ENCODE measurements at places on chromosomes 1 and 21.

DNA sequence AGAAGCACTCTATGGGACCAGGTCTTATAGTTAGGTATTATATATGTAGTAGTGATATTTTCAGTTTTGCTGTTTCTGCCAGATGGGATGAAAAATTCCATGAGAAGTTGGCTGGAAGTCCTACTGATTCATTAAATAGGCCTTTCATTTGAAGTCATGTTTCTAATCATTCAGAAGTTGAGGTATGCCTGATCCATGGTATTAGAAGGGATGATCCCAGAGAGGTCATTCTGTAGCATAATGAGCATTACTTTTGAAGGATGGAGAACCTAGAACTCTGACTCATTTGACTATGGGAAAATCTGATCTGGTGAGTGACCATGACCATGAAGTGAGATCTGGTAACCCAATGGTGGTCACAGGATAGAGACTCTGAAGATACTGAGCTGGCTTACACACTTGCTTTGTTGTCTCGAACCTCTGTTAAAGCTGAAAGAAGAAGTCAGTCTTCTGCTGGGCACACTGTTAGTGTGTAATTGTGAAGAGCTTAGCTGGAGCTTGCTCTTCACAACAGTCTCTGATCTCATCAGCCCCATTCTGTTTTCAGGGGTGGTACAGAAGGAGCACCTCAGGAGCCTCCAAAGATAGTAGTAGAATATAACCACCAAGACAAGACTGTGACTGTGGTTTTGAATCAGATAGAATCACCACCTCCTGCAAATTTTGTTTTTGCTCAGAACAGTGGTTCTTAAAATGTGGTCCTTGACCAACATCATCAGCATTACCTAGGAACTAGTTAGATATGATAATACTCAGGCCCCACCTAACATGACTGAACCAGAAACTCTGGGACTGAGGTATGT is 9.0 kb downstream of the MGST3 start:
- no peak for DNase-seq

GRCh38 chr1:18652791-18653190 is 22.1 kb downstream of the PAX7 start:
- no peak for DNase-seq

DNA sequence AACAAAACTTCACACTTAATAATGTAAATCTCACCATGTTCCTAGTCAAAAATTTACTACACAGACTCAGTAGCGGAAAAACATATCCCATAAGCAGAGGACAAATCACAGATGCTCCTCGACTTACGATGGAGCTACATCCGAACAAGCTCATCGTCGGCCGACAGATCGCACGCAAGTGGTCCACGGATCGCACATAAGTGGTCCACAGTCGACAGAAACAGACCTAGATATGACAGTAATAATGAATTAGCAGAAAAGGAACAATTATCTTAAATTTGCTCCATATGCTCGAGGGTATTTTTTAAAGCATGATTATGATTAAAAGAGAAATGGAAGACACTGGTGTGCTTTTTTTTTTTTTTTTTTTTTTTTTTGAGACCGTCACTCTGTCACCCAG is 36.3 kb downstream of the WDR4 start:
- no peak for DNase-seq

GRCh38 chr1:9724706-9725476 is 73.4 kb downstream of the PIK3CD start:
- no peak for DNase-seq

DNA sequence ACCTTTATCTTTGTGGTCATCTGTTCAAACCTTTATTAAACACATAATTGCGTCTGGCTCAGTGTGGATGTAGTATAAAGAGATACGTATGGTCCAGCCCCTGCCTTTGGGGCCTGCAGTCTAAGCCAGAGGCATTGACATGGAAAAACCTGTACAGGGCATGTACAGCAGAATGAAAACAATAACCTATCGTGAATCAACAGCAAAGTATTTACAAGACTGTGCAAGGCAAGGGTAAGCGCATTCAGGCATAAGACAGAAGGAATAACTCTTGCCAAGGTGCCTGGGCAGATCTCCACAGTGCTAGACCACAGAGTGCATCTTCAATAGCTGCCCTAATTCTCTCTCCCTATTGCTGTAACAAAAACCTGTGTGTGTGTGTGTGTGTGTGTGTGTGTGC is 35.5 kb downstream of the KIRREL1 start:
- no peak for DNase-seq
